ENCODE measurements at places on chromosomes 3 and 15.
A peak's percentile ranks its signal among the peaks of the same experiment; 100 is the strongest.

GRCh38 chr3:41202075-41202833, 2.9 kb downstream of the CTNNB1 start:
- DNase-seq = no peak

GRCh38 chr15:45604326-45604725, 17.1 kb downstream of the BLOC1S6 start:
- no peak for DNase-seq

- peak; percentile 25 for DNase-seq
Measured at GRCh38 chr3:110341047-110341446, 730.6 kb upstream of the NECTIN3 start.

DNA sequence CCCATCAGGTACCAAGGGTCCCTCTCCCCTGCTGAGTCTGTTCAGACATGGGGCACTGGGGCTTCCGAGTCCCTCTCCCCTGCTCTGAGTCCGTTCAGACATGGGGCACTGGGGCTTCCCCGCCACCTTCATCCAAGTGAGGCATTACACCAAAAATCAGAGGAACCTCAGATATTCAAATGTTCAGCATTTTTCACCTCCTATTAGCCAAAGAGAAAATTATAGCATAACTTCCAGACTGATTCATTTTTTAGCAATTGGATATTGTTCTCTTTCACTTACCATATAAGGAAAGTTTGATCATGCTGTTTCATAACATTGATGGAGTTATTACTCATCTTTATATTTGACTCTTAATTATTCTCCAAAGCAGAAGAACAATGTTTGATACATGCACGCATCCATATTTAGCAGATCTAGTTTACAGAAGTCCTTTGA, 213.9 kb downstream of the MTHFS start:
- peak; percentile 72 for DNase-seq

DNA sequence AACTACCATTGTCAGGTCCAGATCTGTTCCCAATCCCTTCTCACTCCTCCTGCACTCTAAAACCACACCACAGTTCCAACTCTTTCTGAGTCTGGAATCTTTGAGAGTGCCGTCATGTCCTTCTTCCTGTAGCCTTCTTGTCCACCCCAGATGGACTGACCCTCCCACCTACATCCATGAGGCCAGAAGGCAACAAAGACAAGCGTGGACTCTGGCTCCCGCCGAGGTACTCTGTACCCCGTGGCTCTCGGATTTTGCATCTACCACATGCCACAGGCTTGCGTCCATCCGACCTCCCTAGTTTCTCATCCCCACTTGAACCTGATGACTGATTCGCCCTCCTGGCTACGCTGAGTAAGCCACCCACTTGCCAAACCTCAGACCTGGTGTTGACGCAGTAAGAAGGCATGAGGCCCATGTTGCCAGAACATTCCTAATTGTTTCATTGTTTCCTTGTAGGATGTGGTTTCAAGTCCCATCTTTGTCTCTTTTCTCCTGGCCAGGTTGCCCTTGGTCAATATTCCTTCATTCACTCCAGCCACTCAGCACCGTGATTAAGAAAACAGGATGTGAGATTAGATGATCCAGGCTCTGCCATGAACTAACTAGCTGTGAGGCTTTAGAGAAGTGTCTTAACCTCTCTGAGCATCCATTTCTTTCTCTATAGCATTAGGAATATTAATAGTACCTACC, 1.1 kb upstream of the ZBTB38 start:
- DNase-seq = peak; percentile 100

GRCh38 chr3:115074502-115074901, 72.6 kb downstream of the ZBTB20 start:
- no peak for DNase-seq

DNA sequence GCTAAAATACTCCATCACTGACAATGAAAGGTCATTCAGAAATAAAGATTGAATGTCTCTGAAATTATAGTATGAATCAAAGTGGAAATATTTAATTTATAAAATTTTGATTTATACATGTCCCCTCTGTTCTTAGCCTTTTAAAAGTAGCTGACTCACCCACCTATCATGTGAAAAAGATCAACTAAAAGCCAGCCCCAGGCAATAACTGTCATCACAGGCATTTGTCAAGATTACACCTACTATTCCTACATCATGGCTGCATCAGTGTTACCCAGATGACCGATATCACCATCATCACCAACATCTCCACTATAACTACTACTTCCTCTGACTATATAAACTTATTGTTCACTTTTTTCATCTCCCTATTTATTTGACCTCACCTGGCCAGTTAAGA, 14.3 kb upstream of the PIK3R4 start:
- DNase-seq = peak; percentile 24

- DNase-seq = no peak
Measured at GRCh38 chr3:129415378-129415777, 13.1 kb downstream of the EFCAB12 start.

GRCh38 chr3:123951522-123952447, 9.2 kb downstream of the CCDC14 start:
- DNase-seq = no peak

GRCh38 chr3:88151358-88151757, 1.6 kb downstream of the C3orf38 start:
- no peak for DNase-seq

GRCh38 chr3:123137001-123137400, 64.7 kb upstream of the SEC22A start:
- DNase-seq = no peak

- DNase-seq = no peak
Measured at GRCh38 chr3:50591196-50591741, 20.3 kb downstream of the CISH start.

DNA sequence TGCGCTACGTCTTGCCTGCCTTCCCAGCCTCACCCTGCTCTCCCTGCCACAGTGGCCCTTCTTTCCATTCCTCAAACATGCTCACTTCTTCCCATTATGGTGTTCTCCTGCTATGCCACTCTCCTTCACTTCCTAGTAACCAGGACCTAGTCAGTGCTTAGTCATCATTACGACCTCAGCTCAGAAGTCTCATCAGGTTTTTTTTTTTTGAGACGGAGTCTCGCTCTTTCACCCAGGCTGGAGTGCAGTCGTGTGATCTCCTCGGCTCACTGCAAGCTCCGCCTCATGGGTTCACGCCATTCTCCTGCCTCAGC, 149.5 kb downstream of the GREM1 start:
- DNase-seq = no peak

DNA sequence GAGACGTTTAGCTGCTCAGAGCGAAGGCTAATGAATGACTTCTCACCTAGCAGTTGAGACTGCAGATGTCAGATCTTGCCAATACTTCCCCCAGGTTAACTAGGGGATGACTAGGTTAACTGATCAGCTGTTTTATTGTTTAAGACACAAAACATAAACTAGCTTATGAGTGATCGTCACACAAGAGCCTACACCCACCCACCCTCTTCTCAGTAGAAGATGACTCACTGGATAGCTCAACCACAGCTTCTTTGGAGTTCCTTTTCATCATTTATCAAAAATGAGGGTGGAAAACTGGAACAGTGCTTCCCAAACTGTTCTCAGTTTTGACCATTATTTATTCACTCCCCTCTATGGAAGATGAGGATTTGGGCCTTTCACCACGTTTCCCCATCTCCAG, 25.2 kb downstream of the GASK1A start:
- peak; percentile 5 for DNase-seq

GRCh38 chr3:123883701-123884202, 380 bp downstream of the MYLK start:
- no peak for DNase-seq

DNA sequence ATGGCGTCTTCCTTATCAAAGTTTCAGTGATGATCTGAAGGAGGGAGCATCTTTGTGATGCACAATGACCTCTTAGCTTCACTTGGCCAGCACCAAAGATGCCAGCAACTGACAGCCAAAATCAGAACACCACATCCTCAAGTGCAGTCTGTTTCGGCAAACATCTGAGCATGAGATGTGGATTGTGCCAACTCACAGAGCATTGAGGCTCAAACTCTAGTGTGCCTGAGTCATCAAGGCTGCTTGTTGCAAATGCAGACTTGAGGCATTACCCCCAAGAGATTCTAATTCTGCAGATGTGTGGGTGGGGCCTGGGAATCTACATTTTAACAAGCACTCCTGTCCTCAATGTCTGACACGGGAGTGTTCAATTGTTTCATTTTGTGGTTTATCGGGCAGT, 35.8 kb downstream of the ABHD5 start:
- no peak for DNase-seq

DNA sequence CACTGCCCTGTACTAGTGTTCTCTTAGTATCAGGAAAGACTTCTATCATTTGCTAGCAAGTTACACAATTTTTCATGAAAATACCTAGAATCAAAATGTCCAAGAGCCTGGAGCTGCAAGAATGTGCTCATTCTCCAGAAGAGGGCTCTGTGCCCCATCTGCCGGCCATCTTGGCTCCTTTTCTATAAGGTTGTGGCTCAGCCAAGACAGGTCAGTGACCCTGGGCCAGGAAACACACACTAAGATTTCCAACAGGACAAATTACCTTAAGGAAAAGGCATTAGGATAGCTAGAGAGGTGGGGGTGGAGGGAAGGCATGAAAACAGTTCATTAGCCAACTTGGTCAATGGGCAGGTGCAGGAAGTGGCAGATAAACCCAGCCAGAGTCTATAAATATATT, 20.7 kb downstream of the TIMP4 start:
- no peak for DNase-seq

DNA sequence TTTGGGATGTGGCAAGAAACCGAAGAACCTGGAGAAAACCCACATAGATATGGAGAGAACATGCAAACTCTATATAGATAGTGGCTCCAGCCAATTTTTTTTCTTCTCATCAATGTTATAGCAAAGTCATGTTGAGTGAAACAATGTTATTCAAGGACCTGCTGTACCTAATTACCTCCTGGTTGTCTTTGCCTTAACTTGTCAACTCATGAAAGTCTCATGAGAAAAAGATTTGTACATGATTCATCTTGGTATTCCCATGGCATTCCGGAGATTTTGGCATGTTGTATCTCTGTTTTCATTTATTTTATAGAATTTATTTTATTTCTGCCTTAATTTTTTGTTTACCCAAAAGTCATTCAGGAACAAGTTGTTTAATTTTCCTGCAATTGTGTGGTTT, 303.8 kb upstream of the CDIN1 start:
- DNase-seq = no peak

DNA sequence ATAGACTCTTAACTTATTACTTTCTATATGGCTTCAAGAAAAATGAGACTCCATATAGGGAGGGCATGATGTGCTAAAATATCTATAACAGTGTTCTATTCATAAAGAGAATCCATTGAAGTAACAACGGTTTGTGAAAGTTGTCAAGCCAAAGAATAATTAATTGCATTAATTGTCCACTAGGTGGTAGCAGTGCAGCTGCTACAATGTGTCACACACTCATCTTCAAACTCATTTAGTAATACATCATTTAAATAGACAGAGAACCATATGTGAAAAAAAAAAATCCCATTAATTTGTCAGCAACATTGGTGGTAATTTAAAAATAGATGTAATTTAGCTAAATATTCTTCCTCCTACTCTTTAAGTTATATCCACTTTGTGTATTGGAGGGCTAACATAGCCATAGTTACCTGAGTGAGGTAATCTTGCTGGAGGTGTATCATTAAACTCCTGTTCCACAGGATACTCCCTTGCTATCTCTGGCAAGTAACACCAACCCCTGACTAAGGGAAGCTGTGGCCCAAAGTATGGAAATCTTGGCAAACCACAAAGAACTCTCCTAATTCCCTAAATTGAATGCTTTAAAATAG, 3.7 kb upstream of the CPA3 start:
- peak; percentile 46 for DNase-seq

DNA sequence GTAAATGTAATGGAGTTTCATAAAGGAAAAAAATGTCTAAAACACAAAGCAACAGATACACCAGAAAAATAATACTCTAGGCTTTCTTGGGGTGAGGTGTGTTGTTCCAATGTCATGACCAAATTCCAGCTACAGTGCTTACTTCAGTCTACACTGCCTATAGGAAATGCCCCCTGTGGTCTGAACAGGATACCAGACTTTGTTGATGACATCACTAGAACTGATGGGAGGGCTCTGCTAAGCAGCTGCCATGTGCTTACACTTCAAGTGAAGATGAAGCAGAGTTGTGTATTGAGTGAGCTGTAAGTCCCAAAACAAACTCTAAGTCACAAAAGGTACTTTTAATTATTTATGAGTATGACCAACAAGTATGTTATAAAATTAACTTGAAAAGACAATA, 456.1 kb upstream of the IL12A start:
- no peak for DNase-seq

- no peak for DNase-seq
Measured at GRCh38 chr15:92158426-92158825, 235.3 kb upstream of the ST8SIA2 start.

GRCh38 chr3:120855665-120856437, 52.2 kb upstream of the STXBP5L start:
- peak; percentile 60 for DNase-seq

DNA sequence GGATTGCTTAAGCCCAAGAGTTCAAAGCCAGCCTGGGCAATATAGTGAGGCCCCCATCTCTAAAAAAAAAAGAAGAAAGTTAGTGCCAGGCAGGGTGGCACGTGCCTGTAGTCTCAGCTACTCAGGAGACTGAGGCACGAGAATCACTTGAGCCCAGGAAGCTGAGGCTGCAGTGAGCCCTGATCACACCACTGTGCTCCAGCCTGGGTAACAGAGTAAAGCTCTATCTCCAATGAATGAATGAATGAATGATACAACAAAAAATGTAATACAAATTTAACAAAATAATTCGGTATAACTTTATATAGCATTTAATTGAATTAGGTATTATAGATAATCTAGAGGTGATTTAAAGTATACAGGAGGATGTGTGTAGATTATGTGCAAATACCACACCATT, 29.7 kb downstream of the DENND4A start:
- DNase-seq = no peak

DNA sequence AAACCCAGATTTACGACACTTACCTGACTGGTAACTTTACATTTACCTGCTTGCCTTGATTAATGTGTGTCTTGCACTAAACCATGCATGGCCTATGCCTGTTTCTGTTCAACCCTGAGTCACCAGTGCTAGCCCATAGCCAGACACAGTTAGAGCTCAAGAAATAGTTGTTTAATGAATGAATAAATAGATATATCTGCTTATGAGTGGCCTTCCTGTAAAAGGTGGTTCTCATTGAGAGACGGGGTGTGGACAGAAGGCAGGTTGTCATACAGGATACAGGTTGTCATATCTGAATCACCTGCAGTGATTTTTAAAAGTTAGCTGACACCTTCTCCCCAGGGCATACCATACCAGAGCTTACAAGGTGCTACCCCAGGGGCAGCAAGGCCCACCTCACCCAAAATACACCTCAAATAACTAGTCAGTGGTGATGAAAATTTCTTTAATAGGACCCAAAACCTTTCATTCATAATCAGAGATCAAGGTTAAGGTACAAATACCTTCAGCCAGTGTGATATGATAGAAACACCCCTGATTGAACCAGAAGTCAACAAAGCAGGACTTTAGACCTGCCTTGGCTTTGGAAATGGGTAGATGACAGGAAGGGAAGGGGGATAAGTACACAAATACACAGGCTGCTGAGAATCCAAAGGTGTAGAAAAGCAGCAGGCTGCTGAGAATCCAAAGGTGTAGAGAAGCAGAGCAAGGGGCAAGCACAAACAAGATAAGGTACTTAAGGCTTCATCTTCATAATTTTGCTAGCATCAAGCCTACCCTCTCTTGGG, 45.4 kb upstream of the TSC22D2 start:
- DNase-seq = no peak

All from HS-5 (cell line).